NCI-H2081 (cell line): ENCODE measurements at places on chromosomes 16 and 17.
A peak's percentile ranks its signal among the peaks of the same experiment; 100 is the strongest.

GRCh38 chr16:74372369-74372768, 3.7 kb upstream of the NPIPB15 start:
- no peak for DNase-seq

- peak; percentile 41 for DNase-seq
These were observed 19.3 kb upstream of the KRT19 start for GRCh38 chr17:41547378-41547841.

DNA sequence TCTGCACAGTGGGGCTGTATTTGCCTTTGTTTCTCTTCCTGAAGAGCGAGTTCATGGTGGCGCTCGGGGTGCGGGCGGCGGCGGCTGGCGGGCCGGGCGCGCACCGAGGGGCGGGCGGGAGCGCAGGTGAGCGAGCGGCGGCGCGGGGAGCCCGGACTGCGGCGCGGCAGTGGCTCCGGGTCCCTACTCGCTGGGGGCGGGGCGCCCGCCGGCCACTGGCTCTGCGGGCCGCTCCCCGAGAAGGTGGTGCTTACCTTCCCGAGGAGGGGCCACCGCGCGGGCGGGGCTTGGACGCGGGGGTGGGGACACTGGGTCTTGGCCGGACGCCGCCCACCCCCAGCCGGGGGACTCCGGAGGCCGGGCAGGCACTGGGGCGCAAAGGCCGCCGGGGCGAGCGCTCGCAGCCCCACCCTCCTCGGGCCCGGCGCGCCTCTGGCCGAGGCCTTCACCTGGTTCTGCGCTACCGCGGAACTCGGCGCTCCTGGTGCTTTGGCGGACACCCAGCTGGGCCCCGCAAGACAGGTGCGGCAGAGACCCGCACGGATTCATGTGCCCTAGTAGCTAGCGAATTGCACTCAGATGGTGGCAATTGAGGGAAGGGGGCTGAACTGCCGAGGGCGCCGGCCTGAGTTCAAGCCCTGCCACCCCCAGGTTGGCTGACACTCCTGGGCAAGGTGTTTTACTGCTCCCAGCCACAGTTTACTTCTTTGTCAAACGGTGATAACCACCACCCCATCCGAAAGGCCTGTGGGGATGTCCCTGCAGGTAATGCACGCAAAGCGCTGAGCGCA, at the start of gene PPL:
Gene PPL (minus strand): TSS at position 158 of the 791 bp plus-strand sequence. CDS start 103 bp downstream, at position 55.
- peak; percentile 82 for DNase-seq

DNA sequence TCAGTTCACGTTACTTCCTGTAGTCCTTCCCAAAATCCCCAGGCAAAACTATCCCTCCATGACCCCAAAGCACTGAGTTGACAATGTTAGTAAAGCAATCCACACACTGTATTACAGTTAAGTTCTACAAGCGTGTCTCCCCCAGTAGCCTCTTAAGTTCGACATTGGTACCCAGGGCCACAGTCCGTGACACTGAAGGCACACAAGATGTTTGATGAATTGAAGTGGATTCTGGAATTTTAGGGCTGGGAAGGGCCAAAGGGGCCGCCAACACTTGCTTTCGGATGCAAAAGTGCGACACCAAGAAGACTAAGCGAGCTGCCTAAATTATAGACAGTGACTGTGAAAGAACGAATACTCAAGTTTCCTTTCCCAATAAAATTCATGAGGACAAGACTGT, 1.5 kb downstream of the VPS35 start:
- DNase-seq: no peak

GRCh38 chr16:84557504-84557903, 53.0 kb upstream of the MEAK7 start:
- DNase-seq: no peak

DNA sequence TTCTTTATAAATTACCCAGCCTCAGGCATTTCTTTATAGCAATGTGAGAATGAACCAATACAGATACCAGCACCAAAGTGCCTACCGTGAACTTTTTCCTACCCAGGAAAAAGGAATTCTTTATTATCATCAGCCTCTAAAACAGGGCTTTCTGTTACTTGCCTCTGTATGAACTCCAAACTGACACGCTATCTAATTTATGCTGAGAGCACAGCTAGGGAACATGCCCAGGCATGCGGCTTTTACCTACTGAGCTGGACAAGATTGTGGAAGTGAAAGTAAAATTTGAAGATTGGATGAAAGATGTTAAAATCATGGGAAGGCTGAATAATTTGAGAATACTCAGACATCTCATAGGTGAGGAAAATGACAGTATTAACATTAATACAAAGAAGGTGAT, 24.4 kb upstream of the ADCY9 start:
- DNase-seq: no peak

DNA sequence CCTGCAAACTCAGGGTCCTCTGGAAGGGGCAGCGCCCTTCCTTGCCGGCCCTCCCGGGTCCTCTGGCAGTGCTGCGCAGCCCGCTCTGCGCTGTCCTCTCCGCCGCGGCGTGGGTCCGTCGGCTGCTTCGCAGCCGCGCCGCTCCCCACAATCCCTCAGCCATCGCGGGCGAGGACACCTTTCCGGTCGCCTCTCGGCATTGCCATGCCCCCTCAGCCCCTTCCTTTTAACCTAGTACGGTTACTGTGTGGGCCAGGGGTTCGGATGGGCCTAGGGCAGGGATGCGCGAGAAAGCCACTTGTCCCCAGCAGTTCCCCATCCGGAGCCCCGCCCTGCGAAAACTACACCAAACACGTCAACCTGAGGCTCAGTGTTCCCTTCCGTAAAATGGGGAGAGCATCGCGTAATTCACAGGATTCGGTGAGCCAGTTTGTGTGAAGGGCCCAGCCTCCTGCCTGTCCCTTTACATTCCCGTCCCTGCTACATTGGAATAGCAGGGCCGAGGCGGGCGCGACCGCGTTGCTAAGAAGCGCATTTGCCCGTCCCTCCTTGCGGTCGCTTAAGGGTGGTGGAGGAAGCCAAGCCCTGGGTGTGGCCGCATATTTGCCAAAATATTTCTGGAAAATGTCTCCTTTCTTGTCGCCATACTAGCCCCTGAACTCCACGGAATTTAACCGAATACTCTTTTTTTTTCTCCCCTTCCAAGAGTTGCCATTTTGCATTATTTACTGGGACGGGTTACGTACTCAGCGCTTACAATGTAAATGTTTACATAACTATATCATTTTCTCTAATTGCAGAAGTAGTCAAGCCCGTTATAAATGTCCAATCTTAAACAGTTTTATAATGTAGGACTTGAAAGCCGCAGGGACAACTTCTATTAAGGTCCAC, 13.2 kb downstream of the COPZ2 start:
- peak; percentile 64 for DNase-seq

DNA sequence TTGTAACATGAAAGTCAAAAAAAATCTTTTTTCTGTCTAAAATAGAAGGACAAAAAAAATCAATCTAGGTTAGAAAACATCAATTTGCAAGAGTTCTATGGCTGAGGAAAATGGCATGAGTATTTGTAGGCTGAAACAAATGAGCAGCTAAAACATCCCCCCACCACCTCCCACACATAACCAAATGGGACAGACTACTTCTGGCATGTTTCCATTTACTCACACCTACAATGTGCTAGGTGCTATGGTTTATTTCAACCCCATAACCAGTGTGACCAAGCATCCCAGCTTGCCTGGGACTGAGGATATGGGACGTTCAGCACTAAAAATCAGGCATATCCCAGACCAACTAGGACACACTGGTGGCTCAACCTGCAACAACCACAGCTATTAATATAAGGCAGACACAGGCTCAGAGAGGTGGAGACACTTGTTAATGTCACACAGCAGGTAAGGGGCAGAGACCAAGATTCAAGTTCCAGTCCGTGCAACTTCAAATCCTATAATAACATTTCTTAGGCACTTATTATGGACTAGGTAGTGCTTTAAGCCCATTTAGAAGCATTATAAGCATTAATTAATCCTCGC, 96.0 kb downstream of the XYLT1 start:
- DNase-seq: no peak

GRCh38 chr17:14942526-14943190, 322.5 kb downstream of the PMP22 start:
- no peak for DNase-seq

GRCh38 chr16:58537124-58537906, 22.0 kb downstream of the SETD6 start:
- no peak for DNase-seq

- no peak for DNase-seq
These were observed 40.5 kb upstream of the GCSH start for GRCh38 chr16:81136390-81137335.

DNA sequence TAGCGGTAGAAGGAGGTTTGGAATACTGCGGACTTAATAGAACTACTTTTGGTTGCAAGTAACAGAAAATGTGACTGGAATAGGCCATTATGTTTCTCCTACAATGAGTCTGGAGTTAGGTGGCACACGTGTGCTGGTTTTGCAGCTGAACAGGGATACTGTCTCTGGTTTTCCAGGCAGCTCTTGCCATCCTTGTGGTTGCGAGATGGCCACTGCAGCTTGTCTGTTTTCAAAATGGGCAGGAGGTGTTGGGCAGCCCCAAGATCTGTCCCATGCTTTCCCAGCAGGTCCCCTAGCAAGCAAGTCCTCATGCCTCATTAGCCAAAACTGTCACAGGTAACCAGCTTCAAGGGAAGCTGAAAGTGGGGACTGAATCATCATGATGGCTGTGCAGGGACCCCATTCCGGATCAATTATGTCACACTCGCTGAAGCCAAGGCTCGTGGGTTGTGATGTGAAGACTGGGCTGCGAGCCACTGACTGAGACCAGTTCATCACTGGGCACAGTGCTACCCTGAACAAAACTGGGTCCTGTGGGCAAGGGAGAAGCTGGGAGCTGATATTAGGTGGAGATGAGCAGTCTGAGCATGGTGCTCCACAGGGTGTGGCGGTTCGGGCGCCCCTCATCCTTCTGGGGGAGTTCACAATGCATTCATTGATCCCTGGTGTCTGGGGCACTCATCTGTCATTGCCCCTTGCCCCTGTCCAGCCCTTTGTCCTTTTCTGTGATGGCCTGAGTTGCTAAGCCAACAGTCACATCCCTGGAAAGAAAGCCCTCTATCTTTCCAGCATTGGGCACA, 82.1 kb downstream of the KSR1 start:
- DNase-seq: no peak

GRCh38 chr17:13725288-13725990, 123.7 kb upstream of the HS3ST3A1 start:
- no peak for DNase-seq

DNA sequence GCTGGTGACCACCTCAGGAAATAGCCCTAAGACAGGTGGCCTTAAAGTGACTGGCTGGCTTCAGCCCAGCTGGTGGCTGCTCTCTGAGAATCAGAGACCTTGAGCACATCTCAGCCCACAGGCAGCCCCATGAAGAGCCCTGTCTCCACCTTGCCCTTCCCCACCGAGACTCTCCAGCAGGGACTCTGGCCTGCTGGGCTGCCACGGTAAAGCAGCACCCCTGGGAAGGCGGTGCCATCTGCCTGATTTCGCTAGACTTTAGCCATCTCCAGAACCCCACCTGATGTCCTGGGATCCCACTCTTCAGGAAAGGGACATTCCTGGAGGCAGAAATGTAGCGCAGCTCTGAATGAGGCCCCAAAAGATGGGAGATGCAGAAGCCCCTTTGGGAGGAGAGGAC, 45.2 kb upstream of the LGALS9 start:
- no peak for DNase-seq

DNA sequence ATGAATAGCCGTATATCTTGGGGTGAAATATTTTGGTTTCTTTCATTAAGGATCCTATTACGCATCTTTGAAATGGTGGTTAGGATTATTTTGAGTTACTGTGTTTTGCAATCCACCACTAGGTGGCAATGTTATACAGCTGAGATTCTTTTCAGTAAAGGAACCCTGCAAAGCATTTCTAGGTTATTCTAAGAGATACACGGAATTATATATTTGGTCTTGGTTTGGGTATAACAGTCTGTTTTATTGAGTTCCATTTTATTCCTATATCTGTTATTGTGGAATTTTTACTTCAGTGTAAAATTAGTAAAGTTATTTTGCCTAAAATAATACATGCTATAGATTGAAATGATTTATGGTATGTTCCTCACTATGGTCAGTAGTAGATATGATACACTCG, 62.9 kb upstream of the CPHXL start:
- DNase-seq: peak; percentile 24

DNA sequence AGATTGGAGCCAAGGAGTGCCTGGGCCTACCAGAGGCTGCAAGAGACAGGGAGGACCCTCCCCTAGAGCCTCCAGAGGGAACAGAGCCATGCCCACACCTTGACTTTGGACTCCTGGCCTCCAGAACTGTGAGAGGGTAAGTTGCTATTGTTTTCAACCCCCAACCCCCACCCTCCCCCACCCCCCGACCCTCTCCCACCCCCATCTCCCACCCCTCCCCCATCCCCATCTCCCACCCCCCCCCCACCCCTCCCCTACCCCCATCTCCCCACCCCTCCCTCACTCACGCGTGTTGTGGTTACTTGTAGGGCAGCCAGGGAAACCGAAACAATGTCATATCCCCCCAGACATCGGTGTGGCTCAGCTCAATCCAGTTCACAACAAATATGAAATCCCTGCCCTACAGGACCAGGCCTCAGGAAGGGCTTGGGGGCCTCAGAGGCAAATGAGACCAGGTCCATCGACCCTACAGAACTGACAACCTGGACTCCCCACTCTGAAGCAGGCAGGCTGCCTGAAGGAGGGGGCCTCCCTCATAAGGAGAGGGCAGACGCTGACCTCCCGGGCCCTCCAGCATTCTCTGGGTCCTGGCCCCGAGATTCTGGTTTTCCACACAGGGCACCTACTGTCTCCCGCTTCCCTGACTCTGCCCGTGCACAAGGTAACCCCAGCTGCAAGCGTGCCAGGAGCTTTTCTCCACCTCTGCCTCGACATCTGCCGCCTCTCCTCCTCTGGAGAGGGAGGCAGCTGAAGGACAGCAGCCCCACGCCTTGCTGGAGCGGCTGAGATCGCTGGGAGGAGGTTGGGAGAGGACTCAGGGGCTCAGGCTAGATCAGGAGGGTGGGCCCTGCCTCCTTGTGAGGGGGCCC, 3.0 kb upstream of the ZCCHC14 start:
- no peak for DNase-seq

DNA sequence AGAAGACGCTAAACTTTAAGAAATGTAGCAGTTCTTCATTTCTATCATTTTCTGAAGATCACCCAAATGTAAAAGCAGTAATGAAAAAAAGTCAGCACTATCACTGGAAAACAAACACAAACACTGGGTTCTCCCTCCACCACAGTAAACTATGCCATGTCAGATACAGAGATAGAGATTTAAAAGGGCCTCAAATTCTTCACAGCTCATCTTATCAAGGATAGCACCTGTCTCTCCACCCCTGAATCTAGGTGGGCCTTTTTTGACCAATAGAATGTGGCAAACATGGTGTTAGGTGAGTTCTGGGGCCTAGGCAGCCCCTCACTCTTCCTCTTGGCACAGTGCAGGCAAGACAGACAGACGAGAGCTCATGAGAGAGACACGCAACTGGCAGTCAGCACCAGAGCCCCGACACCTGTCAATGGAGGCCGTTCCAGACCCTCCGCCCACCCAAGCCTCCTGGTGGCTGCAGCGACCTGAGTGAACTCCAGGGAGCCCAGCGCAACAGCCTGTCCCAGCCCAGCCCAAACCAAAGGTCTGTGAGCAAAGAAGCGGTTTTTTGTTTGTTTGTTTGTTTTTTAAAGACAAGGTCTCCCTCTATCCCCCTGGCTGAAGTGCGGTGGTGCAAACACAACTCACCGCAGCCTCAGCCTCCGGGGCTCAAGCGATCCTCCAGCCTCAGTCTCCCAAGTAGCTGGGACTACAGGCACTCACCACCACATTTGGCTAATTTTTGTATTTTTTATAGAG, 79.8 kb downstream of the TBC1D16 start:
- no peak for DNase-seq
